ENCODE measurements at places on chromosomes 16 and 17. TPM values are rescaled to one million over a fixed set of nuclear protein-coding genes. Genes with fewer than 3 reads are reported as not detected.

The KRTAP1-1 gene
- not detected for total RNA-seq

The STH gene
- total RNA-seq = not detected

GRCh38 chr17:42274812-42275526 is 1.2 kb downstream of the STAT5B start:
- H3K36me3 ChIP-seq = peaks cover 2% of the 10 kb centered on the region
- no peaks in the 10 kb centered on the region for H3K27me3 ChIP-seq
- H3K4me1 ChIP-seq = peaks cover 34% of the 10 kb centered on the region
- no peak for DNase-seq
- peak overlapping the region; percentile 98 for H3K27ac ChIP-seq

DNA sequence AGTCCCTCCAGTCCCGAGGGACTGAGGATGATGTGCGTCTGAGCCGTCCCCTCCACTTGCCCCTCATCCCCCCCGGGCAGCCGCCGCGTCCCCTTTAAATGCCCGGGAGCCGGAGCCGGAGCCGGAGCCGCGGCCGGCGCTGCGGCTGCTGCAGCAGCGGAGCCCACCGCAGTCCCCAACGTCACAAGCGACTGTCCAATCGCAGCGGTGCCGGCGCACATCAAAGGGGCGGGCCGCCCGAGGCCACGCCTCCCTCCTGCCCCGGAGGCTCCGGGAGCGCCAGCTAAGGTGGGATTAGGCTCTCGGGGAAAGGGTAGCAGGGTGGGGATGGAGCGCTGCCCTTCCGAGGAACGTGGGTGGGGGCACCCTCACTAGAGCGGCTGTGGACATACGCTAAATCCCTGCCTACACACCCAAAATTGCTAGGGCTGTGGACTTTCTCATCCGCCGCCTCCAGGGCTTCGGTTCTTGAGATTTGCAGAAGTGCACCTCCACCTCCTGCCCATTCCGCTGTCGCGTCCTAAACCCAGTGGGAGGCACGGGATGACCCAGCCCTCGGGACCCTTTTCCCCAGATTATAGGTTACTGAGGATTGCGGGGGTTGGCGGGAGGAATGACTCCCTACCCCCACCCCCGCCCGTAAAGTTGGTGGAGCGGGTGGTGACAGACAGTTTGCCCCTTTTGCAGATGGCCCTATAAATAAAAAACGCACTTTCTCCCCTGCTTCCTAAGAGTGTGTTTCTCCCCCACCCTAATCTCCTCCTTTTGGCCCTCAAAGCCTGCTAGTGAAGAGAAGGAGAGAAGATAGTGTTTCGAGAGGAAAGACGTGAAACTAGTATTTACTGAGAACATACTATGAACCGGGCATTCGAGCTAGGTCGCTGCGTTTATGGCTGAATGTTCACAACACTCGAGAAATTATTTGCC is at the start of gene PHOSPHO1:
Gene PHOSPHO1 (minus strand): TSS at position 152 of the 927 bp plus-strand sequence. CDS start 4,096 bp downstream, outside the sequence.
- H3K36me3 ChIP-seq = no peaks in the 10 kb centered on the region
- H3K27me3 ChIP-seq = no peaks in the 10 kb centered on the region
- DNase-seq = peak; percentile 89
- H3K4me3 ChIP-seq = peak within 1 kb of the TSS; percentile 91

GRCh38 chr16:68111379-68111778 is 26.2 kb downstream of the NFATC3 start:
- peaks cover 26% of the 10 kb centered on the region for H3K36me3 ChIP-seq
- no peak overlapping the region for H3K4me3 ChIP-seq
- no peaks in the 10 kb centered on the region for H3K27me3 ChIP-seq
- peak overlapping the region; percentile 32 for H3K27ac ChIP-seq
- H3K4me1 ChIP-seq = peaks cover 82% of the 10 kb centered on the region
- DNase-seq = no peak

GRCh38 chr17:75009139-75009724 is 3.2 kb upstream of the MRPL58 start:
- H3K27me3 ChIP-seq = no peaks in the 10 kb centered on the region
- H3K36me3 ChIP-seq = no peaks in the 10 kb centered on the region
- DNase-seq = no peak
- no peak overlapping the region for H3K4me3 ChIP-seq

DNA sequence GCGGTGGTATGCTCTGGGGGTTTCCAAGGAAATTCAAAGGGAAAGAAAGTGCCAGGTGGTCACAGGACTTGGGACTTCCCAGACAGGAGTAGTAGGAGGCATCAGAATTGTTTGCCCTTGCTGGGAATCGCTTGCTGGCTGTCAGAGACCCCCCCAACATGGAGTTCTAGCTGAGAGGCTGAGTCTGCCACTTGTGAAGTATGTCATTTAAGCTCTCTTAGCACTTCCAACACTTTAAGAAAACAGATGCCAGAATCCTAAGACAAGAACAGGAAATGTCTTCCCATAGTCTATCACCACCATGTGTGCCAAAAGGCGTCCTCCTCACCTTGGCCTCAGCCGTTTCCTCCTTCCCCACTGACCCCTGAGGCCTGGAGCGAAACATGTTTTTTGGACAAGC is 193.8 kb upstream of the IRX3 start:
- no peaks in the 10 kb centered on the region for H3K36me3 ChIP-seq
- H3K4me1 ChIP-seq = no peaks in the 10 kb centered on the region
- DNase-seq = no peak
- no peak overlapping the region for H3K4me3 ChIP-seq

DNA sequence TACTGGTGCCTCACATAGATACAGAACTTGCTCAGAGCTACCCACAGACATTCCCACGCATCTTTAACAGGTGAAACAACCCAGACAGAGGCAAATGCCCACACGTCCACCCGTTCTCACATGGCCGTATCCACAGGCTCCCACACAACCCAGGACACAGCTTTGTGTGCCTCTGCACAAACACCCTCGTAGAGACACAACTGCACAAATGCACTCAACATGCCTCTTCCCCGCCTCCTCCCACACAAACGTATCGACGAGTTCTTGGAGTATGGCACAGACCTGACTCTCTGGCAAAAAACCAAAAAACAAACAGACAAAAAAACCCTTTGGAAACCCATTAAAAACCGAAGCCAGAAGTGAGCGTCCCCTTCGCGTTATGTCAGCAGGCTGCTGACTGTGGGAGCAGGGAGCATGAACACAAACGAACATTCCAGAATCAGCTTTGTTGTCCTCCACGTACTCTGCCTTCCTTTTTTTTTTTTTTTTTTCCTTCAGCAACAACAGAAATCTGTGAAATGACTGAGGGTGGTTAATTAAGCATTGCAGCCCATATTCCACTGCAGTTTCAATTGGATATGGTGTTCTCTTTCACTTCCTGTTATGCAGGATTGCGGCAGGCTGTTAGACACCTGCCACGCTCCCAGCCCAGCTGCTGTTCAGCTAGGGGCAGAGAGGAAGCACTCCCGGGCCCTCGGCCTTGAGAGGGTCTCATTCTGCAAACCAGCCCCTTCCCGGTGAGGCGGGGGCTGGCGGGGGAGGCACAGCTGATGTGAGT is 313.7 kb downstream of the MAF start:
- no peak overlapping the region for H3K27ac ChIP-seq
- peak overlapping the region; percentile 32 for H3K4me3 ChIP-seq
- no peak for DNase-seq
- H3K4me1 ChIP-seq = peaks cover 11% of the 10 kb centered on the region
- H3K27me3 ChIP-seq = peaks cover 23% of the 10 kb centered on the region

DNA sequence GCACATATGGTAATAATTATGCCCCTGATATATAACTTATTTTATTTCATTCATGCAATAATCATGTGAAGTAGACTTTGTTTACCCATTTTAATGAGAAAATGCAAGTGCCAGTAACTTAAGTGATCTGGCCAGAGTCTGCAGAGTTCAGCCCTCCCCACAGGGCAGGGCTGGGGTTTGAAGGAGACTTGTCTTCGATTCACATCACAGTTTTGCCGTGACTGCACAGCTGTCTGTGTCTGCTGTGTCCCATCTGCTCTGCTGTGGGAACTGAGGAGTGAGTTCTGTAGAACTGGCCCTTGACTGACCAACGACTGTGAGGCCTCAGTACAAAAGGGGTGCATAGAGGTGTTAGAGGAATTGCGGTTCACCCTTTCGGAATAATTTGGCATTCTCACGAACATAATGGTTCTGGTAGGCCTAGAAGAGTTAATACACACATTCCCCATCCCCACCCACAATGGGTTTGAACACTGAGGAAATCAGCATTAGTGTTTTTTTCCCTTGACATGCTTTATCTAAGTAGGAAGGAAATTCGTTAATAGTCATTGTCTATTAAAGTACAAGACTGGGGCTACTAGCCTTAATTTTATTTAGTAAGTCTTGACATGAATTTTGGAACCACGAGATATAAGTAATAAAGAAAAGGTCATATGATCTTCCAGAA is 113.6 kb upstream of the MON1B start:
- H3K27me3 ChIP-seq = no peaks in the 10 kb centered on the region
- no peak overlapping the region for H3K27ac ChIP-seq
- no peaks in the 10 kb centered on the region for H3K36me3 ChIP-seq
- no peak for DNase-seq
- H3K4me3 ChIP-seq = no peak overlapping the region

- no peak overlapping the region for H3K4me3 ChIP-seq
- H3K27me3 ChIP-seq = no peaks in the 10 kb centered on the region
- H3K36me3 ChIP-seq = peaks cover 3% of the 10 kb centered on the region
- no peak for DNase-seq
- no peak overlapping the region for H3K27ac ChIP-seq
These were observed 154.8 kb downstream of the SLC39A11 start for GRCh38 chr17:72937707-72938106.

GRCh38 chr16:24610416-24610755 is 71.0 kb downstream of the RBBP6 start:
- peak overlapping the region; percentile 48 for H3K4me3 ChIP-seq
- peaks cover 5% of the 10 kb centered on the region for H3K36me3 ChIP-seq
- H3K27me3 ChIP-seq = peaks cover 47% of the 10 kb centered on the region
- H3K27ac ChIP-seq = no peak overlapping the region

GRCh38 chr17:1947229-1947742 is 77.8 kb downstream of the RTN4RL1 start:
- H3K27me3 ChIP-seq = no peaks in the 10 kb centered on the region
- DNase-seq = no peak
- no peak overlapping the region for H3K27ac ChIP-seq
- H3K4me1 ChIP-seq = no peaks in the 10 kb centered on the region

GRCh38 chr17:29742210-29742513 is 119.5 kb upstream of the CORO6 start:
- H3K36me3 ChIP-seq = no peaks in the 10 kb centered on the region
- H3K27me3 ChIP-seq = no peaks in the 10 kb centered on the region
- peak overlapping the region; percentile 85 for H3K27ac ChIP-seq
- DNase-seq = no peak

DNA sequence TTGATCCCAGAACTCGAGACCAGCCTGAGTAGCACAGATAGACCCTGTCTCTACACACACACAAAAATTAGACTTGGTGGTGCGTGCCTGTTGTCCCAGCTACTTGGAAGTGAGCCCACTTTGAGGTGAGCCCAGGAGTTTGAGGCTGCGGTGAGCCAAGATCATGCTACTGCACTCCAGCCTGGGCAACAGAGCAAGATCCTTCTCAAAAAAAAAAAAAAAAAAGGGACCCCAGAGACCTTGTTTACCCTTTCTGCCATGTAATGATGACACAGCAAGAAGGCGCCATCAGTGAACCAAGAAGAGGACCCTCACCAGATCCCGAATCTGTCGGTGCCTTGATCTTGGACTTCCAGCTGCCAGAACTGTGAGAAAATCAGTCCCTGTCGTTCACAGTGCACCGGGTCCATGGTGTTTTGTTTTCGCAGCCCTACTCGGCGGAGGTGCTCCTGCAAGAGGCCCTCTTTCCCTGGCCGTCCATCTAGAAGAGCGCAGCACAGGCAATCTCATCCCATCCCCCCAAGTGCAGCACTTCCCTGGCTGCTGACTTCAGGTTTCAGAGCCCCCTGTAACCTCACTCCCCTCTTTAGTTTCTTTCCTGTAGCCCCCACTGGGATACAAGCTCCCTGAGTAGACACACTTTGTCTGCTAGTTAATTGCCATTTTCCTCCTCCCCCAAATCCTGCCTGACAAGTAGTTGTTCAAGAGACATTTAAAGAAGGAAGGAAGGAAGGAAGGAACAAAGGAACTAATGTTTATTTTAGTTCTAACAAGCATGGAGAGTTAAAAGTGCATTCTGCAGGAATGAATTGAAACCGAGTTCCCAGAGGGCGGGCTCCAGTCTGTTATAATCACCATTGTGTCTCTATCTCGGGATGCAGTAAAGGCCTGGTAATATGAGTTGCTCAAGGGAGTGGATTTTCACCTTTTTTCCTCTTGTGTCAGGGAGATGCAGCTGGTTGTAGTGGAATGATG is 115.3 kb downstream of the SNX29 start:
- no peak overlapping the region for H3K27ac ChIP-seq
- no peaks in the 10 kb centered on the region for H3K27me3 ChIP-seq

GRCh38 chr17:55664287-55664686 is 58.4 kb downstream of the TMEM100 start:
- no peaks in the 10 kb centered on the region for H3K4me1 ChIP-seq
- DNase-seq = no peak
- H3K36me3 ChIP-seq = no peaks in the 10 kb centered on the region
- H3K4me3 ChIP-seq = no peak overlapping the region
- no peak overlapping the region for H3K27ac ChIP-seq

DNA sequence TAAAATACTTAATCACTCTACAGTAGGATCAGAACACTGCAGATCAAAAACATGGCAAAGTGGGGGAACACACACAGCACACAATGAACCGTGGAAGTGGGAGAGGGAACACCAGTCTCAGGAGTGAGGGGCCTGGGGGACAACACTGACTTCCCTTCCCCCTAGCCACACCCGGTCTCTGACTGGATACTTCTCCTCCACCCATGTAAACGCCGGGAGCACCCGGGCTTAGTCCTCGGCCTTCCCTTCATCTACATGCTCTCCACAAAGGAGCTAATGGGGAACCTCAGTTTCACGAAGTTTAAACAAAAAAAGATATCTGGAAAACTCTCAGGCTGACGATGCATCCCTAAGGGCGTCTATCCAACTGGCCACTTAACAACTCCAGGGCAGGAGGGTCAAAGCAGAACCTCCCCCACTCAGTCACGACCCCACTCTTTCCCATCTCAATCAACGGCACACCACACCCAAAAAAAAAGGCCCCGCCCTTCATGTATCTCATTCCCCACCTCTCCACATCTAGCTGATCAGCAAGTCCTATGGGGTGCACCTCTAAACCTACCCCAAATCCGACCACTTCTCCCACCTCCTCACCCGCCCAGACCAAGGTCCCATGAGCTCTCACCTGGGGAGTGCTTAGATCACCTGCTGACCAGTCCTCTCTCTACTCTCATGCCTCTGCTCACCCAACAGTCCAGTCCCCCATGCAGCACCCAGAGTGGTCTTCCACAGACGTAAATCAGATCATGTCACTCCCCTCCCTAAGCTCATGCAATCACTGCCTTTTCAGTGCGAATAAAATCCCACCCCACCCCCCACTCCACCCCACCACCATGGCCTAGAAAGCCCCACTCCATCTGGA is 7.4 kb downstream of the ZDHHC7 start:
- H3K4me1 ChIP-seq = peaks cover 37% of the 10 kb centered on the region
- H3K4me3 ChIP-seq = peak overlapping the region; percentile 50
- DNase-seq = no peak
- peaks cover 35% of the 10 kb centered on the region for H3K36me3 ChIP-seq
